HS-5 (cell line): ENCODE measurements at places on chromosomes 3 and 15.

- DNase-seq = no peak
Measured at GRCh38 chr3:132230156-132231000, 86.8 kb upstream of the ACP3 start.

GRCh38 chr15:38609097-38609738 lies 44.6 kb upstream of the RASGRP1 start:
- no peak for DNase-seq

- DNase-seq = no peak
Measured at GRCh38 chr15:90001062-90001682, at the start of gene ZNF710. Gene ZNF710 (plus strand): TSS chr15:90001324. CDS start chr15:90067138, 65,814 bp downstream.

DNA sequence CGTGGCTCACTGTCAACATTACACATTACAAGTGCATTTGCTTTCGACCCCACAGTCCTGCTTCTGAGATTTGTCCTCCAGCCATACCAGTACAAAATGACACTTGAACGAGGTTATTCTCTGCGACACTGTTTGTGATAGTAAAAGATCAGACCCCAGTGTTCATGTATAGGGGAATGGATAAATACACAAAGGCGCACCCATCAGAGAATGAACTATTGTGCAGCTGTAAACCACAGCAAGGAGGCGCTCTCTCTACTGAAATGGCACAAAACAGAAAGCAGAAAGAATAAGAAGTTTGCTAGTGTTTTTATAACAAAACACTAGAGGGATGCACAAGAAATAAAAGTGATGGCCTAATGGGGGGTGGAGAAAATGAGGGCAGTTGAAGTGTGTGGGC lies 4.9 kb upstream of the CHSY1 start:
- DNase-seq = no peak
